HFFc6 (cell line): ENCODE measurements at places on chromosomes 5 and 9. TPM values are rescaled to one million over a fixed set of nuclear protein-coding genes. Genes with fewer than 3 reads are reported as not detected.

DNA sequence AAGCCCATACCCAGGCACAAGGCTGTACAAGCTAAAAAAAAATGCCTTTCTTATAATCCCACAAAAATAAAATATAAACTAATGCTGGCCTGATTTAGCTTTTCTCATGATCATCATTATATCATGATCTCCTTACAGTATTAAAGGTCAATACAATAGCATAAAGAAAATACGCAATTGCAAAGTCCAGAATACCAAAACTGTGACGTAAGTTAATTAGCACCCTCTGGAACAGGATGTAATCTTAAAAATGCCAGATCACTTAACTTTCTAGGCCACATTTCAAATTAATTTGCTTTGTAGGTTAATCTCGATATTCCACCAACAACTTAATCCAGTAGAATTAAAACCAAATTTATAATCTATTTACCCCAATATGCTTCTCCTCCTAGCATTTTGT lies 444.2 kb upstream of the CYLC2 start:
- no peak for DNase-seq

DNA sequence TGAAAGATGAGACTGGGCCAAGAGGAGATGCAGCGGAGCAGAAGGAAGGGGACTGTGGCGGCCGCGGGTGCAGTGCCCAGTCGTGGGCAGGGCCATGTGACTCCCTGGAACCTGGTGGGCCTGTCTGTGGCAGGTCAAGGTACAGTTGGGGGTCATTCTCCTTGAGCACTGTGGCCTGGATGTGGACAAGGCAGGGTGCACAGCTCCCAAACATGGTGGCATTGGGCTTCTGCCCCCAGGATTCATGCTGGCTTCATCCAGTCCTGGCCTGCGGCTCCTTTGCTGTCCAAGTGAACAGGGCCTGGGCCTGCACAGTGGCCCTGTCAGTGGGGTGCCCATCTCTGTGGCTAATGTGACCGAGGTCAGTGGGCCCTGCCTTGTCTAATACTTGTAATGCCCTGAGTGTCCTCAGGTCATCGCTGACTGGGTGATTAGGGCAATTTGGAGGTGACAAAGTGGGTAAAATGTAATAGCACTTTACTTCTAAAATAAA lies 39.9 kb downstream of the CEP72 start:
- no peak for DNase-seq

DNA sequence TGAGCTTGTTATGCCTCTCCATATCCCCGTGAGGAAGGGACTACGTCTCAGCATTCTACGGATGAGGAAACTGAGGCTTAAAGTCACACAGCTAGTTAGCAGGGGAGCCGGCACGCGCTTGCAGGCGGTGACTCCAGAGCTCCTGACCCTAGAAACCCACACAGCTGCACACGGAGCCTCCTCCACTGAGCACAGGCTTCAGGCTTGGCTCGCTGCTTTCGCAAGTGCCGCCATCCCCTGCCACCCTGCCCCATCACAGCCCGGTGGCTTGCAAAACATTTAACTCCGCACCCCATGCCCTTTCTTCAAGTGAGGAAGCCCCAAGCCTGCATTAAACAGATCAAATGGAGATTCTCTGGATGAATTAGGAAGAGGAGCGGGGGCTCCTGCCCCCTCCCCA lies 138.3 kb downstream of the HSD17B3 start:
- DNase-seq = no peak

GRCh38 chr5:29649321-29649720 lies 1544.2 kb upstream of the CDH6 start:
- no peak for DNase-seq

GRCh38 chr5:64295101-64295500 lies 129.5 kb downstream of the RNF180 start:
- no peak for DNase-seq

- DNase-seq = peak; percentile 97
These were observed 74.4 kb downstream of the GLIS3 start for GRCh38 chr9:4225291-4226028.

- DNase-seq = peak; percentile 7
These were observed 45.1 kb downstream of the BNC2 start for GRCh38 chr9:16825331-16825725.

DNA sequence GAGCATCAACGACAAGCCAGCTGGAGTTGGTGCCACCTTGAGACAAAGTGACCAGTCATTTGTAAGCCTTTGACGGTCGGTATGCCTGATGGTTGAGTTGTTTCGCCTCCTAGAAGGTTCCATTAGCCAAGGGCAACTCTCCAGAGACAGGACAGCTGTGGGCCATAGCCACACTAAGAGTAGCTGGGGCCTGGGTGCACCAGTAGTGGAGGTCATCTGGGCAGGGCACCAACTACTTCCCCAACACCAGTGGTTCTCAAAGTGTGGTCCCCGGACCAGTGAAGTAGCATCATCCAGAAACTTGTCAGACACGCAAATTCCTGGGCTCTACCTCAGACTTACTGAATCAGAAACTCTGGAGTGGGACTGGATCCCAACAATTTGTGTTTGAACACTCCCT lies 217.5 kb upstream of the TAS2R1 start:
- DNase-seq = no peak

- no peak for DNase-seq
These were observed 267.6 kb upstream of the RFX3 start for GRCh38 chr9:3793363-3793762.

GRCh38 chr5:133510634-133511262 lies 101.6 kb downstream of the FSTL4 start:
- no peak for DNase-seq

GRCh38 chr9:127112735-127113161 lies 9.7 kb downstream of the ANGPTL2 start:
- no peak for DNase-seq

NPDC1 gene
- total RNA-seq = 112 and 180 TPM in 2 replicates

GCNT4 gene
- 5.4 to 12.5 TPM (median 6.0 TPM) in 3 replicates for total RNA-seq

MYO10 gene
- 99.4 to 133 TPM (median 120 TPM) in 3 replicates for total RNA-seq

STING1 gene
- total RNA-seq = 72.1 to 88.1 TPM (median 84.0 TPM) in 3 replicates

CCDC180 gene
- 0.77 to 1.1 TPM (median 0.85 TPM) in 3 replicates for total RNA-seq

ELOVL7 gene
- total RNA-seq = 0.05 to 0.17 TPM in 2 of 3 replicates, not detected in the other
